PC-3 (cell line): ENCODE measurements at places on chromosomes 5 and 9. TPM values are rescaled to one million over a fixed set of nuclear protein-coding genes. Genes with fewer than 3 reads are reported as not detected.

OR13C5 gene
- not detected in 2 replicates for total RNA-seq

MACIR gene
- total RNA-seq, result 15.1 and 22.2 TPM in 2 replicates

DNA sequence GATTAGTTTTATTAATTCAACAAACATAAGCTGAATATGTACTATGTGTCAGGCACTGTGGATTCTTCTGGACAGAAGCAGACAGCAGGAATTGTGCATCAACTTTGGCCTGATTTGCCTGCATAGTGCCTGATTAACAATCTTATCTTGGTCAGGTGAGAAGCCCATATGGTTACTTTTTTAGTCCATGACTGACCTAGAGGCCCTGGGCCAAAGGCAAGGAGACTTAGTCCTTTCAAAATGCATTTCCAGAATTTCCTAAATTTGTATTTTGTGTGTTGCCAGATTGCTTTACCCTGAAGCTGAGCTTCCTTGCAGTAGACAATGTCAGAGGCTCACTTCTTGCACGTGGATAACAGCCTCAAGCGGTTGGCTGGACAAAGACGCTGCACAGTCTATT, 286.7 kb downstream of the SPOCK1 start:
- no peak for DNase-seq

GRCh38 chr9:18922161-18922885, 110.7 kb downstream of the SAXO1 start:
- DNase-seq, result no peak

GRCh38 chr5:79471556-79471955, 42.4 kb downstream of the HOMER1 start:
- no peak for DNase-seq

- DNase-seq, result no peak
Observed at GRCh38 chr5:146026307-146027010, 78.9 kb downstream of the PLAC8L1 start.
